ENCODE measurements at places on chromosomes 6 and 20.

DNA sequence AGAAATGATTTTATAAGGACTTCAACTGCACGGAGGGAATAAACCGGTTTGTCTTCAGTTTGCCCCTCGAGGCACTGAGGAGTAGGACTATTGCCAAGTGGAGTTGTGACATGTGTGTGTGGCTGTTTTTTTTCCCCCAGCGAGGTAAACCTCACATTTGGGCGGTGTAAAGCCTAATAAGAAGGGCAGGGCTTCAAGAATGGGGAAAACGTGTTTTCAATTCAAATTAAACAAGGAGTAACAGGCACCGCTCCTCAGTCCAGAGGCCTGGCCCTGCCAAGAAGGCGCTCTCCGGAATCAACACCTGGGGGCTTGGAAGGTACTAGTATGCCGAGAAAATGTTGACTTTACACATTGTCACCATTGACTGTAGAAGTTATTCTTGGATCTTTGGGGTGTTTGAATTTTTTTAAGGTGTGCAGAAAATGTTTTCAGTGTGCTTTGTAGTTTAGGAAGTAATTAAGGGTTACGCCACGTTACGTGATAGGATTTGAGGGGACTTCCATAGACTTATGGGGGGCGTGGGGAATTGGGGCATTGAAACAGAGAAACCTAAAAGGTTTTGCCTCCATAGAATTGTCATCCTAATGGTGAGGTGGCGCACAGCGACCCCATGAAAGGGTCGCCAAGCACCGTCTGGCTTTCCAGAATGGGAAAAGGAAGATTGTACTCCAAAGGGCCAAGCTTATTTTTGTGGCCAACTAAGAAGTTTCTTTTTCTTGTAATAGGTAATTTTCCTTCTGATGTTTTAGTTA, 791 bp downstream of the ADGRG6 start:
- no peak for DNase-seq

- DNase-seq = no peak
These were observed 219.0 kb upstream of the JARID2 start for GRCh38 chr6:15026832-15027231.

- DNase-seq = no peak
These were observed 27.2 kb upstream of the DDR1 start for GRCh38 chr6:30857112-30857511.

DNA sequence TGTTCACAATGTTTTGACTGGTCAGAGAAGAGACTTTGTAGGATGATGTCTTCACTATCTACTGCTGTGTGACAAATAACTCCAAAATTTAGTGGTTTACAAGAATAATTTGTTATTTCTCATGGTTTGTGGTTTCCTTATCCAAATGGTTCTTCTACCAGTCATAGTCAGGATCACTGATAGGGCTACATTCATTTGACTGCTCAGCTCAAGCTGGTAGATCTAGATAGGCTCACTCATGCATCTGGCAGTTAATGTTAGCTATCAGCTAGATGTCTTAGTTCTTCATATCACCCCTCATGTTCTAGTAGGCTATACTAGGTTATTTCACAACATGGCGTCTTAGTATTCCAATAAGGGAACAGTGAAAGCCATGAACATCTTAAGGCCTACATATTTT, 131.0 kb downstream of the ID4 start:
- no peak for DNase-seq

GRCh38 chr6:29035951-29036350, 9.0 kb downstream of the OR2W1 start:
- DNase-seq = no peak

GRCh38 chr20:45080867-45081624, 19.9 kb downstream of the KCNS1 start:
- DNase-seq = no peak

DNA sequence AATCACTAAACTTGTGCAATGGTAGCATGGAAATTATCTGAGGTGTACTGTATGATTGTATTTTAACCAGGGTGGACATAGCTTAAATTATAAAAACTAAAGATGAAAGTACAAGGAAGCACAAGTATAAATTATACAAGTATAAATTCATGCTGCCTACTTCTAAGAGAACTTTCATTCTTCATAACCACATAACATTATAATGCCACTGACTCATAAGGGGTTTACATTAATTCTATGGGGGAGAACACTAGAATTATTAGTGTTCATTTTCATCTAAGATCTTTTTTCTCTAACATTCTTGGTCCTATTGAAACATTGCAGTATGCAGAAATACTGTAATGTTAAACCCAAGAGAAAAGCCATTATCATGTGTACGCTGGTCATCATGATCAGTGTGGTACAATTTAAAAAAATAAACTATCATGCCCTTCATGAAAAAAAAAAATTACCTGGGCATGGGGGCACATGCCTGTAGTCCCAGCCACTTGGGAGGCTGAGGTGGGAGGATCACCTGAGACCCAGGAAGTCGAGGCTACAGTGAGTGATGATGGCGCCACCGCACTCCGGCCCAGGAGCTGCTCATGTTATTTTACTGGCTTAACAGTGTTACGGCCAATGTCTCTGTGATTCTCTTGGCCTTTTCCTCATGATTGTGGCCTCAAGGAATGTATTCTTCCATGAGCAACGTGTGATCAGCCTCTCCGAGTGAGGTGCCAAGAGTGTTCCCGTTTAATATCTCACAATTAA, 25.9 kb upstream of the AHCY start:
- DNase-seq = no peak

DNA sequence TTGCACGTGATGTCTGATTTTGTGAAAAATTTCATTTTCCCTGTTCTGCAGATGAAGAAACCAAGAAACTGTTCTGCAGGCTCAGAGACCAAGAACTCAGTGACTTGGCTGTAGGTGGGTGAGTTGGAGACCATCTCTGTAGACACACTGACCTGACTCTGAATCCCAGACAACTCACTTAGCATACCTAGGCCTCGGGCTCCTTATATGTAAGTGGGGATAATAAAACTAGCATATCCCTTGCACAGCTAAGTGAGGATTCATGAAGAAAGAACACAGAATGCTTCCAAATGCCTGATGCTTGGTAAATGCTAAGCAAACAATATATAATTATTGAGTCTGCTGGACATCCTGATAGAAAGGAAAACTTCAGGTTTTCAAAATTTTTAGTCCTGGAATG, 70.8 kb downstream of the B3GAT2 start:
- DNase-seq = no peak

GRCh38 chr6:117681162-117681741, 6.0 kb downstream of the NUS1 start:
- no peak for DNase-seq

DNA sequence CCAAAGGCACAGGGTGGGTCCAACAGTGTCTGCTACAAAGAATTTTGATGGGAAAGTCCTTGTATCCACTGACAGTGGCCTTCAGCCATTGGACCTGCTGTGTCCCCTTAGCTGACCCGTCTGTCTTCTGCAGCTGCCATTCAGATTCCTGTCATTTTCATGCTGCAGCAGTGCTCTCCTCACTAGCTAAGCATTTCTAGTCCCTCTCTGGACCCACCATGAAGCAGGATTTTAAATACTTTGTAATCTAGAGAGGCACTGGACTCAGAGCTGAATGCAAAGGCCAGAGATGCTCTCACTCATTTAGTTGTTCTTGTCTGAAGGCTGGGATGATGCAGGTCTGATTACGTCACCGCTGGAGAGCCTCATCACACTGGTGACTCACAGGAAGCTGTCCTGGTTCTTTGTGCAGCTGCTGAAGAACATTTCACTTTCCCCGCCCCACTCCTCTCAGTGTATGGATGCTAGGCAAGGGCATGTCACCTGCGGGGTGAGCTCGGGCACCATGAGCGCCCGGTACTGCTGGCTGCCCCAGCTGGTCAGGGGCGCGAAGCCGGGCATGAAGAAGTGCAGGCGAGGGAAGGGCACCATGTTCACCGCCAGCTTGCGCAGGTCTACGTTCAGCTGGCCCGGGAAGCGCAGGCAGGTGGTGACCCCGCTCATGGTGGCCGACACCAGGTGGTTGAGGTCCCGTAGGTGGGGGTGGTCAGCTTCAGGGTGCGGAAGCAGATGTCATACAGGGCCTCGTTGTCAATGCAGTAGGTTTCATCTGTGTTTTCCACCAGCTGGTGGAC, 19.4 kb upstream of the TUBB2A start:
- no peak for DNase-seq

GRCh38 chr6:31541059-31541657, 645 bp downstream of the DDX39B start:
- no peak for DNase-seq

GRCh38 chr6:1326535-1327121, 14.7 kb downstream of the FOXQ1 start:
- no peak for DNase-seq

GRCh38 chr6:41553405-41553999, 7.3 kb downstream of the FOXP4 start:
- no peak for DNase-seq

GRCh38 chr6:40349123-40349900, 237.9 kb downstream of the LRFN2 start:
- no peak for DNase-seq

GRCh38 chr20:21028921-21029320, 77.2 kb downstream of the LINC00237 start:
- DNase-seq = no peak

DNA sequence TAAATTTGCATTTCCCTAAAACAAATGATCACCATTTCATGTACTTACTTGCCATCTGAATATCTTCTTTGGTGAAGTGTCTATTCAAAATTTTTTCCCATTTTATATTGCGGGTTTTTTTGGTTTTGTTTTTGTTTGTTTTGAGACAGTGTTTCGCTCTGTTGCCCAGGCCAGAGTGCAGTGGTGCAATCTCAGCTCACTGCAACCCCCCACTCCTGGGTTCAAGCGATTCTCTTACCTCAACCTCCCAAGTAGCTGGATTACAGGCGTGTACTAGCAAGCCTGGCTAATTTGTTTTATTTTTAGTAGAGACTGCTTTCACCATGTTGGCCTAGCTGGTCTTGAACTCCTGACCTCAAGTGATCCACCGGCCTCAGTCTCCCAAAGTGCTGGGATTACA, 9.1 kb upstream of the REPS1 start:
- no peak for DNase-seq

DNA sequence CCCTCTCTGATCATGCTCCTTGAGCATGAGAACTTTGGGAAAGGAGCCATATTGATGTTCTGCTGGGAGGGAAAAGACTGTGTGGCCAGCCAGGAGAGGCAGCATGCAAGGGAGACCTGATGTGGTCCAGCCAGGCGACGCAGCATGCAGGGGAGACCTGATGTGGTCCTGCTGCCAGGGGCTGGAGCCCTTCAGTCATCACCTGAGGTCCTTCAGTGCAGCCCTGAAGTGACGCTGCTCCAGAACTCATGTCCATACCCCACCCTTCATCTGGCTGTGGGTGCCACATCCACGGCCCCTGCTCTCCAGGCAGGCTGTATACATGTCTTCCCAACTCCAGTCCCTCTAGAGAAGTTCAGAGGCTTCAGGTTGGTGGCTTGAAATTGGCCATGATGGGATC, 134.4 kb downstream of the ERMARD start:
- no peak for DNase-seq

- DNase-seq = no peak
These were observed 49.5 kb downstream of the TRERF1 start for GRCh38 chr6:42402184-42402583.

DNA sequence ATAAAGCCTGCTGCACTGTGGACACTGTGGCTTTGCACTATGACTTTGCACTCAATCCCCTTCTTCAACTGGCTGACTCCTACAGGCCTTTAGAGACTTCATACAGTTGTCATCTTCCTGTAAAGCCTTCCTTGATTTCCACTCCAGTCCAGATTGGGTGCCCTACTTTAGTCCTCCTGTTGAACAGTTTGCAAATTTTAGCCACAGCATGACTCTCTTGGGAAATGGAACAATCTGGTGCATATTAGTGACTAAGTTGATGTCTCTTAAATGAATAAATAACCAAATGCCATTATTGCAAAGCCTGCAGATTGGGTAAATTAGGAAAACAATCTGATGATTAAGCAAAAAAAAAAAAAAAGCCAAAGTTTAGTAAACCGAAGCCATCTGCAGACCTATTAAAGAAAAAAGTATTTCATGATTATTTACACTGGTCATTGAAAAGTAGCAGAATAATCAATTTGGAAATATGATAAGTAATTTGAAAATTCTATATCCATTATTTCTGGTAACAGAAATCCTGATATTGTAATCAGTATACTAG, 12.6 kb downstream of the PLCB4 start:
- DNase-seq = no peak

DNA sequence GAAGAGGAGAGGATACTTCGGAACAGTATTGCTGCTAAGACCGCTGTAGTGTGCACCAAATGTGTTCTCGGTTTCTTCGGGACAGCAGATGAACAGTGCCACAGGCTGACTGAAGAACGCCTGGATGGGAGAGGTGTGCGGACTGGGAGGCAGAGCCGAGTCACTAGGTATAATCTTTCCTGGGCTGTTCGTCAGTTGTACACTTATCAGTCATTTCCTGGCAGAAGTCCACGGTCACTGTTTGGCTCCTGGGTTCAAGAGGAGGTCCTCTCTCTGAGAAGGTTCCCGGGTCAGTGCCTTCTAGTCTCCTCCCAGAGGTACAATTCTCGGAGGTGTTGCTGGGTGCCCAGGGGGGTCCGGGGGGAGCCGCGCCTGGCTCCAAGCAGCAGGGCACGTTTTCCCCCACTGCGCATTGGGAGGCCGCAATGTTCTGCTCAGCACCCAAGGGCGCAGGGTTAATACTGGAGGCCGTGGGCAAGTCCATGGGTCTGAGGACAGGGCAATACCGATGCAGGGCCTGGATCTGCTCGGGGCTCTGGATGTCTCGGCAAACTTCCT, 38.1 kb downstream of the GJA10 start:
- no peak for DNase-seq

GRCh38 chr20:17504066-17504897, 26.9 kb downstream of the BFSP1 start:
- no peak for DNase-seq

- no peak for DNase-seq
These were observed 172.3 kb upstream of the CST7 start for GRCh38 chr20:24776755-24777271.

DNA sequence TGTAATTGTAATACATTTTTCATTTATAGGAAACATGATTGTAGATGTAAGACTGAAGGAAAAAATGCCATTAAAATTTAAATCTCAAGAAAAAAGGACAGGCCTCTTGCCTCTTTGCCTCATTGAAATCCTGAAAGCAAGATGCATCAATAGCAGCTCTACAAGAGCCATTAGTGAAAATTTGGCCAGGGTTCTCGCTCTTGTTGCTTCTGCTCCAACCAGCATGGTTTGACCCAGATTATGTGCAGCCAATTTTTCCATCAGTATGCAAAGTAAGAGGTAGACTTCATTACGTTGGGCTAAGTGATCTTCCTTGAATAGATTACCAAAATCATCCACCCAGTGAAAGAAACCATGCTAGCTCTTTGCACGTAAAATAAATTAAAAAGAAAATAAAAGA, 106.6 kb downstream of the SGK1 start:
- no peak for DNase-seq

Data from hypothalamus (tissue), 51 donors.